ENCODE measurements at places on chromosomes 1 and 21.

DNA sequence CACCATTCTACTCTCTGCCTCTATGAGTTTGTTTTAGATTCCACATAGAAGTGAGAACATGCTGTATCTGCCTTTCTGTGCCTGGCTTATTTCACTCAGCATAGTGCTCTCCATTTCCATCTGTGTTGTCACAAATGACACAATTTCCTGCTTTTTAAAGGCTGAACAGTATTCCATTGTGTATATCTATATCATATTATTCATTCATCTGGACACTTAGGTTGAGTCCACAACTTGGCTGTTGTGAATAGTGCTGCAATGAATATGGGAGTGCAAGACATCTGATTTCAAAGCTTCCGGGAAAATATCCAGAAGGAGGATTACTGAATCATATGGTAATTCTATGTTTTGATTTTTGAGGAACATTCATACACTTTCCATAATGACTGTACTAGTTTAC is 20.1 kb upstream of the DONSON start:
- DNase-seq = no peak

DNA sequence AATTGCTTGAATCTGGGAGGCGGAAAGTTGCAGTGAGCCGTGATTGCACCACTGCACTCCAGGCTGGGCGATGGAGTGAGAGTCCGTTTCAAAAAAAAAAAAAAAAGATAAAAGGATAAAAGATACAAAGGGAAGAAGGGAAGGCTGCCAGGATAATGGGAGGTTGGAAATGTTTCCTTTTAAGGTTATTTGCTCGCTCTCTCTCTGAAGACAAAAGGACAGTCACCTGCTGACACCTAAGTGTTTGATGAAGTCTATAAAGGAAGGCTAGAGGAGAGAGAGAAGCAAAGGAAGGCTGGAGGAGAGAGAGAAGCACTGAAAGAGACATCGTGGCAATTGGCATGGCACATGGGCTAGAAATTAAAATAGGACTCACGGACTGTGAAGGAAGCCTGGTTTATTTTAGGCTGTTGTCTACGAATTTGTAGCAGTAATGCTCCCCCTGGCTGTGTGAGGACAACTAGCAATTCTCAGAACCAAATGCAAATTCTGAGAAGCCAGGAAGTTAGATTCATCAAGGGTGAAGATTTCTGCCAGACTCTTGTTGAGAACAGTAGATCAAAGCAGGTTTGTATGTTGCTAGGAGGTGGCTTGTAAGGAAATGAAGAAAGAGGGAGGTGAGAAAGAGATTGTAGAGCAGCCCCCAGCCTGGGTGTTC is 154.2 kb downstream of the ZP4 start:
- DNase-seq = no peak

DNA sequence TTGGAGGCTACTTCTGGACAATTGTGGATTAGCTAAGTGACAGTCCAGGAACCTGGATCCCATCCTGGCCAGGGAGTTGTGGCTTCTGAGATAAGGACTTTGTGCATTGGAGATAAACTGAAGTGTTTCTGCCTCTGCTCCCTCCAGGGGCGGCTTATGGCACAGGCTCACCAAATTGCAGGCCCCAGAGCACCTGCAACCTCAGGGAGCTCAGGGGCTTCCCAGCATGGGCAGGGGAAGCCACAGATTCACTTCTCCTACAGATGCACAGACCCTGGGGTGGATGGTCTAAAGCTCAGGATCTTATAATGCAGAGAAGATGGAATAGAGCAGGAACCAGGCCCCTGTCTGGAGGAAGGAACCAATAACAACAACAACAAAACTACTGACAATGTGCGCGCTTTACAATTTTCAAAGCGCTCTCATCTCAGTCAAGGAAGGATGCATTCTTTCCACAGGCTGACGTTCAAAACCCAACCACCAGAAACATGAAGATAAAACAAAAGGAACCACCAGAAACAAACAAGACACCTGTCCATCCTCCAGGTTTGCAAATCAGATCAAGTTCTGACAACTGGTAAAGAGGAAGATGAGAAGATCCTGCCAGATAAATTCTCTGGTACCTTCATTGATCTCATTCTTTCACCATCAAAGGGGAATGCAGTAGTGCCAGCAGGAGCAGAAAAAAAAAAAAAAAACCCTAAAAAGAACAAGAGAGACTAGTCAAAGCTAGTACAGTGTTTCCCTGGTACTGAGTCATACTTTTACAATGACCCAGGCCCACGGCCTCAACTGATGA is 121.0 kb upstream of the IRF2BP2 start:
- DNase-seq = peak; percentile 68

DNA sequence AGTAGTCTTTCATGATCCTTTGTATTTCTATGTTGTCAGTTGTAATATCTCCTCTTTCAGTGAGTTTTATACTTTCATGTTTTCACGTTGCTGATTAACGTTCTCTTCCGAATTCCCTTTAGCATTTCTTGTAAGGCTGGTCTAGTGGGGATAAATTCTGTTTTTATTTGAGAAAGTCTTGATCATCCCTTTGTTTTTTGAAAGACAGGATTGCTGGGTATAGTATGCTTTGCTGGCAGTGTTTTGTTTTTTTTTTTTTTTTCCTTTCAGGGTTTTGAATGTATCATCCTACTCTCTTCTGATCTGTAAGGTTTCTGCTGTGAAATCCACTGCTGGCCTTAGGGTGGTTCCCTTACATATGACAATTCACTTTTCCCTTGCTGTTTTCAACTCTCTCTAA is 74.4 kb downstream of the SCMH1 start:
- DNase-seq = no peak

GRCh38 chr1:189431447-189431846 is 1046.2 kb downstream of the BRINP3 start:
- no peak for DNase-seq

DNA sequence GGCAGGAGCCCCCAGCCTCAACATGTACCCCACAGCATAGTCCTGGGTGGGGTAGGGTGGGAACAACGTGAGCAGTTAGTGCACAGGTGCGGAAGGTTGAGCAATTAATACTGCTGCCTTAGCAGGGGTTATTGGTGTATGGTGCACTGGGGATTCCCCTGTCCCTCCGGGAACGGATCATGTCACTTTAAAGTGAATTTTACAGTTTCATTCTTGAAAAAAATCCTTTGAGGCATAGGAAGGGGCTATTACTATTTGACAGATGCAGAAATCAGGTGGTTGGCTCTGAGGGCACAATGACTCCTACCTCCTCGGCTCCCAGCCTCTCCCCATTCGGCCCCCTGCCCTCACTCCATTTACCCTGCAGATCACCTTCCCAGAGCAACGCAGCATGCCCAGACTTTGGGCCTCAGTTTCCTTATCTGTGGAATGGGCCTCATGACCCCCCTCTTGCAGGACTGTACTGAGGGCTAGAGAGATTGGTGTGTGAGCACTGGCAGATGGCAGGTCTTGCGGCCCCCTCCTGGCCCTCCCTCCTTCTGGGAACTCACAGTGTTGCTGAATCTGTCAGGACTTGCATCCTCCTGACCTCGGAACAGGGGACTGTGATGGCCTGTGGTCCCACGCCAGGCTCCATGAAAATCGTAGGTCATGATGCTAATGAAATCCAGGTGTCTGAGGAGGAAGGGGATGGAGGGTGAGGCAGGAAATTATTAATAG is 5.1 kb upstream of the MYBPH start:
- DNase-seq = no peak
